ENCODE measurements at places on chromosomes 6 and 20. TPM values are rescaled to one million over a fixed set of nuclear protein-coding genes. Genes with fewer than 3 reads are reported as not detected.

OR2H2 gene
- total RNA-seq = not detected

SNPH gene
- 5.6 TPM for total RNA-seq

RAET1L gene
- not detected for total RNA-seq

PRDM13 gene
- 1.4 TPM for total RNA-seq

ZNF322 gene
- total RNA-seq = 6.3 TPM

BANF2 gene
- total RNA-seq = not detected

CFAP206 gene
- total RNA-seq = not detected

BPIFA1 gene
- not detected for total RNA-seq

POLR1C gene
- 40.7 TPM for total RNA-seq

ISM1 gene
- 0.08 TPM for total RNA-seq

SIRPD gene
- not detected for total RNA-seq

MOG gene
- 0.16 TPM for total RNA-seq

SLC12A5 gene
- not detected for total RNA-seq

GPLD1 gene
- 1.4 TPM for total RNA-seq

C4A gene
- 0.94 TPM for total RNA-seq

CBLN4 gene
- total RNA-seq = not detected

CNBD2 gene
- total RNA-seq = 15.7 TPM

CAP2 gene
- 4.5 TPM for total RNA-seq

OLIG3 gene
- total RNA-seq = not detected

All from A375 (cell line).